NCI-H2081 treated with DMSO at 0.1 percent for 48 hours (cell line): ENCODE measurements at places on chromosomes 5 and 9.

- no peak for DNase-seq
These were observed 420.1 kb upstream of the PAPPA start for GRCh38 chr9:115733318-115734110.

DNA sequence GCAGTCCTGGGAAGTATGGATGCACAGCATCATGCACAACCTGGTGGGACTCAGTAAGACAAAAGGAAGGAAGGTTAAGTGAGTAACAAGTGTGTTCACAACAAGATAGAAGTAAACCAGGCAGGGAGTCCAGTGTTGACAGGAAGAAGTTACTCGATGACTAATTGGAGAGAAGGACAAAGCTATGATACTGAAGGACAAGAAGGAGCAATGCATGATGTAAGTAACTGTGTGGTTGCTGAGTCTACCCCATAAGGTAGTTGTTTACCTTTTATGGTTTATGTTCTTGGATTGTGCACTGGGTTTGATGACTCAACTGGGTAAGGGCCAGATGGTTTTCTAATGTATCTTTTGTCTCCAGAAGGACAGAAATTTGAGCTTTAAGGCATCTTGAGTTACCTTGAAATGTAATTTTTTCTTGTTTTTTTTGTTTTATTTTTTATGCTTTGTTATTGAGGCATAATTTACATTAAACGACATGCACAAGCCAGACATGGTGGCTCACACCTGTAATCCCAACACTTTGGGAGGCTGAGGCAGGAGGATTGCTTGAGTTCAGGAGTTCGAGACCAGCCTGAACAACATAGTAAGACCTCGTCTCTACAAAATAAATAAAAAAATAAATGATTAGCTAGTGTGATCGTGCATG, 89.2 kb upstream of the CAST start:
- DNase-seq = no peak

DNA sequence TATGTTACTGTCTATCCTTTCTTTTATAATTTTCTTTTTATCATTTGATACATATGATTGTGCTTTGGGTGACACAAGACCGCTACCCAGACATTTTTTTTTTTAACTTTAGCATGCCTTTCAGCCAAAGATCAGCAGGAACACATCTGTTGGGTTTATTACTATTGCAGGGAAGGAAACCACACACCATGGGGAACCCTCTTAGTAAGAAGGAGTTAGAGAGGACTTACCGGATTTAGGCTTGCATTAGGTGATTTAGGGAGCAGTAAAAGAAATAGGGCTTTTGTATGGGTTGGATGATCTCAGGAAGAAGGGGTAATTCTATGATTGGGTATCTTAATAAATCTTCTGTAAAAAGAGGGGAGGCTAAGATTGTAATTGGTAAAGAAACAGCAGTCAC, 138.2 kb downstream of the SNX18 start:
- DNase-seq = no peak

DNA sequence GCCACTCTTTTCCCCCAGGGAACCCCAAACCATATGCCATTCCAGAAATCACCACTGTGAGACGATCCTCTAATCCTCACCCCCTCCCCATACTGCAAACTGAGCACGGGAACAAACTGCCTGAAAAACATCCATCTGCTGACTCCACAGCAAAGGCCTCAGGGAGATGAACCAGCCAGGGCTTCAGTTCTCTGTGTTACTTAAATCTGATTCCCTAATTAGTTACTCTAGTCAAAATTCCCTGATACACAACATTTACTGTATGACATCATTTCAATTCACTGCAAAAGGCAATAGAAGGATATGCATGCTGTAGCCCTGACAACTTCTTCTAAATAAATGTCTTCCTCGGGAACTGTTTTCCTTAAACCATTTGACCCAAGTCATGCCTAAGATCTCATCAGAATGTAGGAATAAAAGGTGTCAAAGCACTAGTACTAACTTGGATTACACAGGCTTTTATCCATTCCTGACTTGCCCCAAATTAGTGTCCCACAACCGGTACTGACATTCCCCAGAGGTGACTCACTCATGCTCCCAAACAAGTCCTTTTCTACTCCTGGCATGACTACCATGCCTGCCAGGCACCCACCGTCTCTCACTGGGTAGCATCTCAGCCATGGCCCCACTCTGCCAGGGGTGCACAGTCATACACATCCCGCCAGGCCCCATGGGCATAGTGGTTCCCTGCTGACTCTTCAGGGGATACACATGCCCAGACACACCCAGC, 35.0 kb downstream of the MTX3 start:
- DNase-seq = no peak

DNA sequence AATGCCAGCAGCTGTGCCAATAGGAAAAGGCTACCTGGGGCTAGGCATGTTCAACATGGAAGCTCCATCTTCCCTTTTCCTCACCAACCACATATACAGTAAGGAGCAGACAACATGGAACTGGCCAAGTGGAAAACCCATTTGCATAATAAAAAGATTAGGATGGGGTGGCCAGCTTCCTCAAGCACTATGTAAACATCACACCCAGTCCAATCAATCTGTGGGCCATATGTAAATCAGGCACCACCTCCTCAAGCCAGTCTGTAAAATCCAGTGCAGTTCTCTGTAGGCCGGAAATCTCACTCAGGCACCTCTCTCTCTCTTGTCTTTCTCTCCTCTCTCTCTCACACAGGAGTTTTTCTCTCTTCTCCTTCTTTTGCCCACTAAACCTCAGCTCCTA, 360.2 kb upstream of the GRIA1 start:
- peak; percentile 78 for DNase-seq

DNA sequence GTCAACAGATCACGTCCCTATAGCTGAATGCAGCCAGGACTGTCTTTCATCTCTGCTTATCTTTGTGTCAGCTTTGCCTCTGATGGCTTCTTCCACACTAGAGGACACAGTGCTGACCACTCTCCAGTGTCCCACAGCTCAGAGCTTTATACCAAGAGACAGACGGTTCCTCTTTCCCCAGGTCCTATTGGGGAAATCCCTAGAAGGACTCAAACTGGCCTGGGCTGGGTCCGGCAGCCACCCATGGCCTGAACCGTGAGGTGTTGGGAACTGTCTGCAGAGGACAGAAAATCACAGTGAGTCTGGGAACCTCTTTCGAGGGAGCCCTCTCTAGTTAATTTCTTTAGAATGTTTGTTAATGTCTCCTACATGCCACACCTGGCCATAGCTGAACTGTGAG, 68.3 kb upstream of the SHB start:
- DNase-seq = no peak

DNA sequence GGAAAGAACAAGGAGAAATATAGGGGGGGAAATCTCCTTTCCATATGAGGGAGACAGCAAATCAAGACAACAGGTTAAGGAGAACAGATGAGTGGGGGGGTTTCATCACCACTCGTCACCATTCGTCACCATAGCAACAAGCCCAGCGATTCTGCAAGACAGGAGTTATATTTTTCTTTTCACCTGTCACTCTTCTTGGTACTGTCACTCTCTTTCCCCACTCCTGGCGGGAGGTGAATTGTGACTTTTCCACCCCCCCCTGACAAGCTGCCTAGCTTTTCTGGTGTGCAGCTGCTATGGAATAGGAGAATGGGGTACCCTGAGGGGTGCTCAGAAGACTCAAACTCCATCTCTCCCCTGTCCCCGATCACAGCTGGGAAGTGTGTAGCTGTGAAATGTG, 239.9 kb downstream of the FAM114A2 start:
- no peak for DNase-seq

DNA sequence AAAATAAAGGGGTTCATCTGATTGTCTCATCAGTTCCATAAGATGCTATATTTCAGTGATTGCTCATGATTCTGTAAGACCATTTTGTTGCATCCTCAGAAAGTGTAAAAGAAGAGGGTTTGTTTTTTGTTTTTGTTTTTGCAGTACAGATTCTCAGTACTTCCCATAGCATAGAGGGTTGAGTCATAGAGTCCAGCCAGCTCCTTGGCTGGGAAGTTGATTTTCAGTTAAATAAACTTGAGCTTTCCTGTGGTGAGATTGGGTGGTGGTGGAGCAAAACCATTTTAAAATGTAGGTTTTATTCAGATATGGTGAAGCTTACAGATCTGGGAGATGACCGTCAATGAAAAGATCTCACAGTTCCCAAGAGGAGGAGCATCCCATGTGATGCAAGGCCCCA, 48.2 kb downstream of the DAPK1 start:
- no peak for DNase-seq

DNA sequence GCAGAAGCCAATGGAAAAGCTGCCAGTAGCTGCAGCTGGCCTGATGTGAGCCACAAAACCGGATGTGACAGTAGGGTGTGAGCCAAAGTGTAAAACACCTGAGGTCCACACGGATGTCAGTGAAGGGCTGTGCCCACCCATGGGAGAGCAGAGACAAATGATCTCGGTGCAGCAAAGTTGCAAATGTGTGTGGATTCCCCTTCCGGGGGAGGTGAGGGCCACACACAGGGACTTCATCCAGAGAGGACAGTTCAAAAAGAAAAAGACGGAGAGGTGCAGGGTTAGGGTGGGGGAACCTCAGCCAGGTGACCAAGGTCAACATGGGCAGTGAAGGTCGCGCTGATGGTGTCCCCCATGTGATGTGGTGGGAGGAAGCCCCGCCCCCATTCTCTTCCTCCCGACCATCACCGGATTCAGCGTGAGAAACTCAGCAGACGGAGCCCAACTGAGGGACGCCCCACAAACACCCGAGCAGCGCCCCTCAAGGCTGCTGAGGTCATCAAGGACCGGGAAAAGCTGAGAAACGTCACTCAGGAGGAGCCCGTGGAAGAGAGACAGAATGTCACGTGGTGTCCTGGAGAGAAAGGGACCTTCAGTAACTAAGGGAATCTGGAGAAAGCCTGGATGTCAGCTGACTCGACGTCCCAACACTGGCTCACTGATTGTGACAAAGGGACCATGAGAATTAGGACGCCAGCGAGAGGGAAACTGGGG, 11.4 kb upstream of the PTGDS start:
- no peak for DNase-seq

GRCh38 chr9:117734082-117734481, 29.9 kb downstream of the TLR4 start:
- no peak for DNase-seq

DNA sequence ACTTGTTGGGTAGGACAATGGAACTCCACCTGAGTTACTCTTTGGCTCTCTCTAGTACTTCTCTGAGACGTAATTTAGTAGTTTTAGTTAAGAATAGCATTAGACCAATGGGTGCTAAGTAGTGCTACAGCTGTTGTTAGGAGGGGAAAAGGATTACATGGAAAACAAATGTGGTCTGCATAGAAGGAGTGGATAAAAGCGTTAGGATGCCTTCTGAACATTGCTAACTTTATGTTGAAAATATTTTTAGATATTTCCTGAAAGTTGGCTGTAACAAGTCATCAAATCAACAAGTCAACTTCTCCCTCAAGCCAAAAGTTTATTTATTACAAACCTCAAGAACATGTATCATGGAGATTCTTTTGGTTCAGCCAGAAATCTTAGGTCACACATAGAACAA, 409.5 kb upstream of the MEF2C start:
- no peak for DNase-seq

DNA sequence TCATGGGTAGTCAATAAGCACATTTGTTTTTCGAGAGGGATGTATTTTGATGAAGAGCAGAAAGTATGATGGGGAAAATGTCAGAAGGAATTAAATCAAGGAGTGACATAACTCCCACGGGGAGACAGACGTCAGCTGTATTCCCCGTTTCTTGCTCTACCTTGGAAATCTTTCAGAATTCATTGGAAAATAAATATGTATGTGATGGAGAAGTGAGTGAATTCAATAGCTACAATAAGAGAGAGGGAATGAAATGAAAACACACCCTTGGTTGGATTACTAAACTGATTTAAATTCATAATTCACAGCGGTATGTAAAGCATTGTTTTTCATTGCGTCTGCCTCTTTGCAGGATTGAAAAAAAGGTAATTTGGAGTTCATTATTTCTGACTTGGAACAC, 209.7 kb upstream of the KLF4 start:
- DNase-seq = no peak

DNA sequence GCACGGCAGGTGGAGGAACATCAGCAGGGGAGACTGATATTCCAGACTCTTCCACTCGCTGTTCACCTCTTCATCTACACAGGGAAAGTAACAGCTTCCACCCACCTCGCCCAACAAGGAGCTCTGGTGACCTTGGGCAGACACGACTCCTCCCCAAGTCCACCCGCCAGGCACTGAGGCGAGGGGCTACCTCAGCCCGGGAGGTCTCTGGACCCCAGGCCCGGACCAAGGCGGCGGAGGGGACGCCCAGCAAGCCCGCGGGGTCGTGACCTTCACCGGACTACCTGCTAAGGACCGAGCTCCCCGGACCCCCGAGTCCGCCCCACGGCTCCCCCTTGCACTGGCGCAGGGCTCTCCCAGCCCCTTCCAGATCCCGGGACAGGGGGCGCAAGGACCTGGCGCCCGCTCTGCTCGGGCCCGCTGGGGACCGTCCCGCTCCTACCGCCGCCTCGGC, 70.2 kb upstream of the LPCAT1 start:
- no peak for DNase-seq

DNA sequence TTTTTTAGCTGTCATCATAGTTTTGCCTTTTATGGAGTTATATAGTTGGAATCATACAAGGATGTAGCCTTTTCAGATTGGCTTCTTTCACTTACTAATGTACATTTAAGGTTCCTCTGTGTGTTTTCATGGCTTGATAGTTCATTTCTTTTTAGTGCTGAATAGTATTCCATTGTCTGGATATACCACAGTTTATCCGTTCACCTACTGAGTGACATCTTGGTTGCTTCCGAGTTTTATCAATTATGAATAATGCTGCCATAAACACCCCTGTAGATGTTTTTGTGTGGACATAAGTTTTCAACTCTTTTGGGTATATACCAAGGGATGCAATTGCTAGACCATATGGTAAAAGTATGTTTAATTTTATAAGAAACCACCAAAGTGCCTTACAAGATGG, 136.3 kb downstream of the NR3C1 start:
- no peak for DNase-seq

GRCh38 chr9:111836311-111836710, 41.6 kb upstream of the SHOC1 start:
- no peak for DNase-seq

- no peak for DNase-seq
These were observed 52.6 kb downstream of the PLAC8L1 start for GRCh38 chr5:146052780-146053179.

DNA sequence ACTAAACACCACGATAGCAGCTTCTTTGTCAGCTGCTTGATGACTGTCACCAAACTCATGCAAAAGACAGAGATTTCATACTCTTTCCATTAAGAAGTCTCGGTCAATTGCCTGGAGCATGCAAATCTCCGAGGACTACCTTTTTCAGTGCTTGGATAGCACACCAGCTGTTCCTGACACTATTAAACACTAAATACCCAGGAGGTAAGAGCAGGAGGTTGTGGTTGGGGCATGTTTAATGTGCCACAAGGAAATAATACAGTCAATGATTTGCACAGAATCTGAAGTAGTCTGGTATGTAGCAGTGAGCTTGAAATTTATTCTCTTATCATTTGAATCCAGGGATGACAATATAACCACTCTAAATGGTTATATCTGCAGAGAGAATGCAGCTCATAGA, 996.2 kb downstream of the CDH12 start:
- DNase-seq = no peak

DNA sequence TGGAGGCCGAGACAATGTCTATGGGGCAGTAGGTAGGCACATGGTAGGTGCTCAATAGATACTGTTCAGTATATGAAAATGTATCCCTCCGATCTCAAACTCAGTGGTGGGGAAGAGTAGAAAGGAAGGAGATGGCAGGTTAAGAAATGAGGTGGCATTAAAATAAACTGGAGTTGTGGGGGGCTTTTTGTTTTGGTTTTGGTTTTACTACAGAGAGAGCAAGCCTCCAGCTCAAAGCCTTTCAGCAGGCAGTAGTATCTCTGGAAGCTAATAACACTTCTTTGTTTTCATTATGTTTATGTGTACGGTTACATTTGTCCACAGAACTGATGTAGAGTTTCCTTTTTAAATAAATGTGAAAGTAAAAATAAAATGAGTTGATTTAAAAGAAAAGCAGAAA, 8.6 kb downstream of the MFAP3 start:
- no peak for DNase-seq
